ENCODE measurements at places on chromosomes 1 and 21.

DNA sequence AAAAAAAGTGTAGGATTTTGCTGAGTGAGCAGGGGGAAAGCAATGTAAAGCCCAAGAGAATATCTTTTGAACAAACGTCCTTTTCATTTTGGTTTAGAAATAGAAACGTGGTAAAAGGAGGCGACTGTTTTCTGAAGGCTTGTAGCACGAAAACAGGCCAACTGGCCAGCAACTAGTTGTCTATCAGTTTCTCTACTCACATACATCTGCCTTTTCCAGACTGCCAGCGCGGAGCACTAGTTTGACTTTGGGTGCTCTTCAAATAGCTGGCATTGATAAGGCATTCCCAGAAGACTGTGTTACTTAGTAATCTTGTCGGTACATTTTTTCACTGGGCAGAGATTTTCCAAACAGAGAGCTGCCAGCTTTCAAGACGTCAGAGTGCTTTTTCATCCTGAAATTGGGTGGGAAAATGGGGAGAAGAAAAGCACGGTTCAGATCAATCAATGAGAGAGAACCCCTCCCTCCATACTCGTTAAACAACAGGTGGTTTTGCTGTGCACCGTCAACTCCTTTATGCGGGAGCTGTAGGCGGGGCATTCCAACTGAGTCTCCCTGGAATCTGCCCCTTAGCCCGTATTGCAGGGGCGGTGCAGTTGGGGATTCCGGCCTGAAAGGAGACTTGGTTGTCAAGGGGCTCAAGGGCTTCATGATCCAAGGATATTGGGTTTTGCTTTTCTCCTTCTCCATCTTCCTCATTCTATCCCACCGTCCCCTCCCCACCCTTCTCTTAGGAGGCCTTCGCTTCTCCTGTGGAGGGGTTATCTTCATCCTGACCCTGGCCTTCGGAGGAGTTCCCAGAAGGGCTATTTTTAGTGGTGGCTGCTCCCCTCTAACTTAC, 884 bp upstream of the LRRC8C start:
- no peak for DNase-seq

DNA sequence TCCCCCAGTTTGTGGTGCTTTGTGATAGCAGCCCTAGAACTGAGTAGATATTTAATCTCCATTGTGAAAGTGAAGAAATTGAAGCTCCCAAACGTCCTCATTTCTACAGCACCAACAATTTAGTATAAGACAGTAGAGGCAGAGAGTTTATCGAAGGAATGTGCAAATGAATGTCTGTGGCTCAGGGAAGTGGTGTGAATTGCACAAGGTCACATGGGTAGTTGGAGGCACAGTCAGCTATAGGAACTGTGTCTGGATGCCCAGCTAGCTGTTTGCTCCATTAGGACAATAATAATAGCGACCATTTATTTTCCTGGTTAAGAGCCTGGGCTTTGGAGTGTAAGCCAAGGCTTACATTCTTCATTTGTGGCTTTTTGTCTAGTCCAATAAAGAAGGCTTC, 144.4 kb upstream of the USP24 start:
- no peak for DNase-seq

DNA sequence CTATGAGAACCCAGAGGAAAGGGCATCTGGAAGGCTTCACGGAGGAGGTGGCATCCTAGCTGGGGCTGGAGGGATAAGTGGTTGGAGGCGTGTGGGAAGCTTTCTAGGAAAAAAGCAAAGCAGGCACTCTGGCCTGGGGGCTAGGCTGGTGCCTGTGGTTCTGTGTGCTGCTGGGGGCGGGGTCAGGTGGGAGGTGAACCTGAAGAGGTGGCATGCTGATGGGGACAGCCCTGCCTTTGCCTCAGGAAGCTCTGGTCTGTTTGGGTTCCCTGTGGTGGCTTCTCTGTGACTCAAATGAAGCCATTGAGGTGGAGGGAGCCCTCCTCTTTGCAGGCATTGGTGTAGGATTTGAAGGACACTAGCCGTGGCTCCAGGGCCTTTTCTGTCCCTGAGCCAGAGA, 221.6 kb upstream of the POU3F1 start:
- DNase-seq = no peak

GRCh38 chr1:26546375-26546774, 16.8 kb downstream of the RPS6KA1 start:
- DNase-seq = no peak

DNA sequence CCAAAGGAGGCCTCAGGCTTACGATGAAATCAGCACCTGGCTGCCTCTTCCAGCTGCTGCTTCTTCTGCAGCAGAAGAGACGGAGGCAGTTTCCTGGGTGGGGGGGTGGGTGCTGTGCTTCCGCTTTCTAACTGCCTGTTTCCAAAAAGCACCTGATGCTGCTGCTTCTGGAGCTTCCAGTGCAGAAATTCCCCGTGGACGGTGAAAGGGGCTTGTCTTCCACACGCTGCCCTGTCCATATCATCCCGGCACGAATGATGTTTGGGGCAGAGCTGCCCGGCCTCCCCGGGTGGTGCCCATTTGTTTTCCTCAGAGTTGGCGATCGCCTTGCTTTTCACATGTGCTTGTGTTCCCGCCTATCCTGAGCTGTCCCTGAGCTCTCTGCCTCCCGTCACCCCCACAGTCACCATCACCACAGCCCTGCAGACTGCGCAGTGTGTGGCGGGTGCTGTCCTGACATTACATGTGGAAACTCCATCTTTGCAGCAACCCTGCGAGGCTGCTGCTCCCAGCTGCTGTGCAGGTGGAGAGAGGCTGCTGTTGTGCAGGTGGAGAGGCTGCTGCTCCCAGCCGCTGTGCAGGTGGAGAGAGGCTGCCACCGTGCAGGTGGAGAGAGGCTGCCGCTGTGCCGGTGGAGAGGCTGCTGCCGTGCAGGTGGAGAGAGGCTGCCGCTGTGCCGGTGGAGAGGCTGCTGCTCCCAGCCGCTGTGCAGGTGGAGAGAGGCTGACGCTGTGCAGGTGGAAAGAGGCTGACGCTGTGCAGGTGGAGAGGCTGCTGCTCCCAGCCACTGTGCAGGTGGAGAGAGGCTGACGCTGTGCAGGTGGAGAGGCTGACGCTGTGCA, 1.8 kb downstream of the TTLL10 start:
- DNase-seq = no peak

DNA sequence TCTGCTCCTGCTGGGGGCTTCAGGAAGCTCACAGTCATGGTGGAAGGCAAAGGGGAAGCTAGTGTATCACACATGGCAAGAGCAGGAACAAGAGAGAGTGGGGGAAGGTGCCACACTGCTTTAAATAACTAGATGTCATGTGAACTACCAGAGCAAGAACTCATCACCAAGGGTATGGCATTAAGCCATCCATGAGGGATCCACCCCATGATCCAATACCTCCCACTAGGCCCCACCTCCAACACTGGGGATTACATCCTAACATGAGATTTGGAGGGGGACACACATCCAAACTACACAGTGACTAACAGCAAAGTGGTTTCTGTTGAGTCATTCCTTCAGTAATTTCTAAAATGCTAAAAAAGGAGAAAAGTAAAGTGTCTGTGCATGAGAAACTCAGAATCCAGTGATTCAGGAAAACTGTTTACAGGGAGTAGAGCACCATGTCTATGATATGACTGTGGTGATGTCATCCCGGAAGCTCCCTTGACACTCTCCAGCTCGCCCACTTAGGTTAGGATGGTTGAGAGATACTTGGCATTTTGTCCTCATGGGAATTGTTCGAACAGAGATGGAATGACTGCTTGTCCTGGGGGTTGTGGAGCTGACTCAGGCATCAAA, 50.3 kb downstream of the CHD1L start:
- no peak for DNase-seq

DNA sequence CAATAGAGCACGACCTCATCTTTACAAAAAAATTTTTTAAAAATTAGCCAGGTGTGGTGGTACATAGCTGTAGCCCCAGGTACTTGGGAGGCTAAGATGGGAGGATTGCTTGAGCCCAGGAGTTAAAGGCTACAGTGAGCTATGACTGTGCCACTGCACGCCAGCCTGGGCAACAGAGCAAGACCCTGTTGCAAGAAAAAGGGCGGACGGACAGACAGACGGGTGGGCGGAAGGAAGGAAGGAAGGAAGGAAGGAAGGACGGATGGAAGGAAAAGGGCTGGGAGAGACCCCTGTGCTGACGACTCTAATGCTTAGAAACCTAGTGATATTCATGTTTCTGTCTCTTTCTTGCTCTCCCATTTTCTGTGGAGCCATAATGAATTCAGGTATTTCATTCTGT, 14.4 kb downstream of the PI4KB start:
- DNase-seq = no peak

- no peak for DNase-seq
Measured at GRCh38 chr1:176111835-176112234, 95.3 kb downstream of the COP1 start.

GRCh38 chr1:94989911-94990473, 63.1 kb upstream of the CNN3 start:
- DNase-seq = no peak

DNA sequence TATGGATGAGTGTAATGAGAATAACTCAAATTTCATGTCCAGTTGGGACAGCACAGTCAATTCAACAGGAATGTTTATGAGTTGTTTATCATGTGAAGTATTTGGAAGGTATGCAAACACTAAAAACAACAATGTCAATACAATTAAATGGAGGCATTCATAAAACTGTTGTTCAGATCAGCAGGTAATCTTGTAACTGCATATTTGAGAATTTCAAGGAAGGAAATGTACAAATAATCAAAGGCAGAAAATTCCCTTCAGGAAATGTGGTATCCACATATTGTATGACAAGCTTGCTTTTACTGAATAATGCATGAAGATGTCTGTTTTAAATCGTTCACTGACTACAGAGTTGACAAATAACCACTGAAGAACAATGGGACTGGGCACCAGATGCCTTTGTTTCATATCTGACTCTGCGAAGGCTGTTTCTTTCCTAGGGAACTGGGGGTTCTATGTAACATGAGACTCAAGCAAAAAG, 198.3 kb downstream of the LTN1 start:
- no peak for DNase-seq

DNA sequence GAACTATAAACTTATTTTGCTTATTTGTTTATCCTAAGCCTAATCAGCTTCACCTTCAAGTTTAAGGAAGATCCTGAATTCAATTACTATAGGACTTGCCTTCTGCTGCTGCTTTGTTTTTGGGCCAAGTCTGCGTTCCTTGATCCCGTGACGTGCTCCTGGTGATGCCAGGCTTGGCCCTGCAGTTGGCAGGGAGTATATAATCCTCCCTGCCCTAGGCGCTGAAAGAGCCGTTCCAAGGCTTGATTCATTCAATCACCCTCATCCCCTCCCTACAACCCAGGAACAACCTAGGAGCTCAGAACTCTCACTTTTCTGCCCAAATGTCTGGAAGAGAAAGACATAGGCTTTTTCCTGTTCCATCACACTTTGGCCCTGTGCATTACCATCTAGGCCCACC, 12.4 kb upstream of the LRRN2 start:
- DNase-seq = no peak

GRCh38 chr1:213330281-213330680, 279.2 kb downstream of the RPS6KC1 start:
- DNase-seq = no peak

GRCh38 chr1:980602-981395, 1.1 kb downstream of the PERM1 start:
- no peak for DNase-seq

DNA sequence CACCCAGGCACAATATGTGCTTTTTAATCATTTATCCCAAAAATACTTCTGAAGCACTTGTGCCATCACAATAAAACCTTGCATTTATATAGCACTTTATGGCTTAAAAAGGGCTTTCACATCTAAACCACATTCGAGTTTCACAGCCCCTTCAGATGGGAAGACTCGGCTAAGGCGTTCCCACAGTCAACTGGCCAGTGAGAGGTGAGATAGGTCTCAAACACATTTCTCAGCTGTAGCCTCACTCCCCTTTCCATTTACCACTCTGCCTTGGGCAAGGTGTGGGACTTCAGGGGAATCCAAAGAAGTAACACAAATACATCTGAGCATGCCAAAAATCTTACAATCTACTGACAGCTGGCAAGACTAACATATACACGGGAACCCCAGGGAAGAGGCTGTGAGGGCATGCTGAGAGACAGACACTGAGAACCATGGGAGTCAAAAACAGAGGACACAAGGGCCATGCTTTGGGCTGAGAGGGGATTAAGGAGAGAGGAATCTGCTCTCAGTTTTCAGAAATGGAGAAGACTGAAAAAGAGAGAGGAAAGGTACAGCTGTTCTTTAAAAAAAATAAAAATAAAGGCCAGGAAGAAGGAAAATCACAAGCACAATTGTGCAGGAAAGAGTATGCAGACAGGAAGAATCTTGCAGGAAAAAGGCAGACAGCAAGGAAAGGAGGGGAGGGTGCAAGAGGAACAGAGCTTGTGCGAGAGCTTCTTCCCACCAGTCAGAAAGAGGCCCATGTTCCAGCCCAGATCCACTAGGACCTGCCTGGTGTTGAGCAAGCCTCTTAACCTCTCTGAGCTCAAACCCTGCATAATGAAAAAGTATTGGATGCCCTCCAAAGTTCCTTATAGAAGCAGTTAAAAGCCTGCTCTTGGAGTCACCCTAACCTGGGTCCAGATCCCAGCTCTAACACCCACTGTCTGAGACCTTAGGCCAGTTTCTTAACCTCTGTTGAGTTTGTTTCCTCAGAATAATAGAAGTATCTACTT, 73.5 kb downstream of the JAK1 start:
- no peak for DNase-seq

DNA sequence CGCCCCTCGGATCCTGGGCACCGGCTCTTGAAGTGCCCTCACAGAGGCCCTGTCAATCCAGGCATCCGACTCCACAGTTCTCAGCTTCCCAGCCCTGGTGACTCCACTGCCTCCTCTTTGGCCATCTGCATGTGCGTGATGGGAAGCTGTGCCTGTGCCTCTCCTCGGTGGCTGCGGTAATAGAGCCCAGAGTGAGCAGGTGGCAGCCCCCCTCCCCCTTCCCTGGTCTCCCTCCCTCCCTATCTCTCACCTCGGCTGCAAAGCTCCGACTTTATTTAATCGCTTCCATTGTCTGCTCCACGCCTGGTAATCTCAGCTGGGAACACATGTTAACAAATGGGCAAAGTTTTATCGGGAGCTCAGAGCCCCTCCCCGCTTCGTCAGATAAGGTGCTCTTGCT, 91.9 kb downstream of the IGSF21 start:
- no peak for DNase-seq

GRCh38 chr1:209646558-209646957, 5.7 kb downstream of the LAMB3 start:
- no peak for DNase-seq

GRCh38 chr21:42678618-42679295, 25.3 kb downstream of the PDE9A start:
- DNase-seq = no peak

DNA sequence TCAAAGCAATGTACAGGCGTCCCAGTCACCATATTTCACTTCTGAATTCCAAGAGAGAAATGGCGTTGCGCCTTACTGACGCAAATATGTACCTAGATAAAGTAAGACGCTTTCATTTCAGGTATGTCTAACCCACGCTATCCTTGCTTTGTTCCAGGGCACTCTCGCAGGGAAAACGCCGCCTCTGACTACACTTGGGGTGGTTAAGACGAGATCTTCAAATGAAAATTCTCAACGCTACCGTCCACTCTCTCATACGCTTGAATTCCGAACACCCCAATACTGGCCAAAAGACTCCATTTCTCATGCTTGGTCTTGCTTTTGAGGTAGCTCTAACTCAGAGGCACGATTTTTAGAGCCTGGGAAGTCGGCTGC, 736 bp upstream of the ZMPSTE24 start:
- DNase-seq = no peak
